ENCODE measurements at places on chromosomes 3 and 15.

- DNase-seq, result no peak
Observed at GRCh38 chr3:18207226-18207625, 217.9 kb downstream of the SATB1 start.

DNA sequence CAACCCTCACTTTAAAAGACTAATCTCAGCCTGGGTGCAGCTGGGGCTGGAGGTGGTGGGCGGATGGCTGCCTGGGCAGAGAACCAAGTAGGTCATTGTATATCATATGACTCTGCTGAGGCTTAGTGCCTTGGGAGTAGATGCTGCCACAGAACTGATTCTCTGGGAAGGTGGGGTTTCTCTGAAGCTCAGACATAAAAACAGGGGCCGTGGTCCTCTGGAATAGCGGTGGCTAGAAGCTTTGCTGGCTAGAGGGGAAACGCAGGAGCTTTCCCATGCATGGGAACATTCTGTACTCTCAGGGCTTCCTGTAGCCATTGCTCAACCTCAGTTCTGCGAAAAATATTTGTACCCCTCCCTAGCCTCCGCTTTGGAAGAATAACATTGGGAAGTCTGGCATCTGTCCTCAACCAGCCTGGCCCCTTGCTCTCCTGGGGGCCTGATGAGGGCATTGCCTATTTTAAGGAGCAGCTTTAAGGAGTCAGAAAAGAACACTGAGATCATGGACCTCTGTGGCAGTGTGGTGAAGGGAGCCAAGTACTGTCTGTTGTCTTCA, 14.7 kb downstream of the TIMP4 start:
- DNase-seq, result no peak

GRCh38 chr3:14306142-14306541, 96.3 kb upstream of the SLC6A6 start:
- no peak for DNase-seq

- no peak for DNase-seq
Observed at GRCh38 chr3:107985496-107985895, 105.3 kb downstream of the CD47 start.

DNA sequence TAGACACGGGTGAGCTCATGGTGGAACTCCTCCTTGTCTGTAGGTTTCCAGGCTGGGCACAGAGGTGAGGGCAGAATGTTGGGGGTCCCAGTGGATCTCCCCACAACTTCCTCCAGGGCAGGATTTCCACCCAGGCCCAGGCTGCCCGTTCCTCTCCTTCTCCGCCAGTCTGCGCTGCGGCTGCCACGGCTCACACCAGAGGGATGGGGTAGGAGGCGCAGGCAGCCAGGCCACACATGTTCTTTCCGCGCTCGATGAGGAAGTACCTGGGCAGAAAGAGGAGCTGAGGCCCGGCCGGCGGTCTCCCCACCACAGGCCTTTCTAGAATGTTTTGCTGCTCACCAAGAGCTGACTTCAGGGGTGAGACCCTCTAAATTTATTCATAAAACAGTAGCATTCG, 22.9 kb downstream of the CTSH start:
- DNase-seq, result no peak

GRCh38 chr3:27022096-27022761, 347.0 kb downstream of the NEK10 start:
- no peak for DNase-seq

- no peak for DNase-seq
Observed at GRCh38 chr3:139944256-139944910, 9.4 kb downstream of the CLSTN2 start.

GRCh38 chr3:72907731-72908620, 20.1 kb downstream of the GXYLT2 start:
- DNase-seq, result no peak

GRCh38 chr3:15476378-15476777, 45.1 kb downstream of the COLQ start:
- DNase-seq, result no peak

GRCh38 chr15:51619331-51620035, 3.1 kb downstream of the DMXL2 start:
- no peak for DNase-seq

DNA sequence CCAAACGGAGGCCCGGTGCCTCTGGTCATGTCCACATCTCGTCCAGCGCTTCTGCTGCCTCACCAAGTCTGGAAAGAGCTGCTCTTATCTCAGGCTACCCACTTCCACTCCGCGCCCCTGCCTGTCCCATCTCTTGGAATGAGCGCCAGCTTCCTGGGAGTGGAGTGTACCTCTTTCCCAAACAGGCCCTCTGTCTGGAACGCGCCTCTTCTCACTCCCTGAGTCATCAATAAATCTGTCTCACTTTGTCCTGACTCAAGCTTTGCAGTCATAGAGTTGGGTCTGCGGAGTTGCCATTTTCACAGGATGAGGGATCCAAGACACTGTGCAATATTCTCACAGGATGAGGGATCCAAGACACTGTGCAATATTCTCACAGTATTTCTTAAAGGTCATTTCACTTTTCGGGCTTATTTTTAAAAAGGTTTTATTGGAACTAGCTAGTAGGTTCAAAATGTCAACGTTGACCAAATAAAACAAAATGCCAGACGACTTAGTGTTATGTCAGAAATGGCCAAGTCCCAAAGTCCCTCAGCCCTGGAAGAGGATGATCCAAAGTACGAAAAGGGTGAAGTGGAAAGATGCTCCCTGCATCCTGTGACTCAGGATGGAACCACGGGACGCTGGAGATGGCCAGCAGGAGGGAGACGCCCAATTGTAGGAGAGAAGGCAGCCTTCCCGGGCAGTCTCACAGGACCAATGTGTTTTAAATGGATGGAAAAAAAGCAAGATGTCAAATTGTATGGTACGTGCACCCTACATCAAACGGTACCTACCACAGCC, 81.1 kb downstream of the CHSY1 start:
- no peak for DNase-seq

GRCh38 chr3:171373711-171374110, 86.5 kb downstream of the TNIK start:
- DNase-seq, result no peak

DNA sequence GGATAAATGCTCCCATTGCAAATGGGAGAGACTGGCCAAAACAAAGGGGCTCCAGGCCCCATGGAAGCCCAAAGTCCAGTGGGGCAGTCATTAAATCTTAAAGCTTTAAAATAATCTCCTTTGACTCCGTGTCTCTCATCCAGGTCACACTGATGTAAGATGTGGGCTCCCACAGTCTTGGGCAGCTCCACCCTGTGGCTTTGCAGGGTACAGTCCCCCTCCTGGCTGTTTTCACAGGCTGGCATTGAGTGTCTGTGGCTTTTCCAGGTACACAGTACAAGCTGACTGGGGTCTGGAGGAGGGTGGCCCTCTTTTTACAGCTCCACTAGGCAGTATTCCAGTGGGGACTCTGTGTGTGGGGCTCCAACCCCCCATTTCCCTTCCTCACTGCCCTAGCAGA, 45.9 kb downstream of the NIPA2 start:
- no peak for DNase-seq

DNA sequence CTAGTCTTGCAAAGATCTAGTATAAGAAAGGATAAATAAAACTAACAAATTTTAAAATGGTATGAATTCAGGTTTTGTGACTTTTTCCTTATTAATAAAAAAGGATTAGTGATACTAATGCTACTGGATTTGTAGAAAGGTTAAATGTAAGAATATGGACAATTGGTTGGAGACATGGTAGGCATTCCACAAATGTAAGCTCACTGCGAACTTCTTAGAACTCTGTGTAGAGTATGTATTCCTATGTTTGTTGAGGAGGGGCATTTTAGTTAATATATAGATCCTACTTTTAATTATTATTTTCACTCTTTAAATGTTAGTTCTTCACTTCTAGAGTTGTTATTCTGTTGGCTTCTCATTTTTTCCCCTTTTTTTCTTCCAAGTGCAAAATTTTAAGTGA, 414.3 kb downstream of the RBMS3 start:
- DNase-seq, result no peak

GRCh38 chr15:89768071-89768500, 8.0 kb upstream of the MESP2 start:
- DNase-seq, result no peak

- no peak for DNase-seq
Observed at GRCh38 chr3:193857996-193858395, 265.0 kb downstream of the OPA1 start.

GRCh38 chr15:40065166-40065565, 26.2 kb upstream of the SRP14 start:
- DNase-seq, result no peak

DNA sequence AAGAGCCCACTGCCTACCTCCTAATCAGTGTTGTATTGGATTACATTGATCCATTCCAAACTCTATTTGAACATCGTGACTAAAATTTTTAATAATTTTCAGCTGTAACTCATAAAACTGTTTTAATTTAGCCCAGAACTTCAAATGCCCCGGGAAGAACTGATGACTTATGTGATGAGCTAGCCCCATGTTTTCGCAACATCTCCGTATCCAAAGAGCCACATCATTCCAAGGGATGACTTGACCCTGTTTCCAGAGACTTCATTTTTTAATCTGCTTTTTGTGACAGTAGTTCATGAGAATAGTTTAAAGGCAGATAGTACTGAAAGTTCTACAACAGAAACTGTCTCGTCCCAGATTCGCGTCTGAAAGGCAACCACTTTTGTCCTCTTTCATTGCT, 97.4 kb downstream of the STAC start:
- DNase-seq, result no peak

DNA sequence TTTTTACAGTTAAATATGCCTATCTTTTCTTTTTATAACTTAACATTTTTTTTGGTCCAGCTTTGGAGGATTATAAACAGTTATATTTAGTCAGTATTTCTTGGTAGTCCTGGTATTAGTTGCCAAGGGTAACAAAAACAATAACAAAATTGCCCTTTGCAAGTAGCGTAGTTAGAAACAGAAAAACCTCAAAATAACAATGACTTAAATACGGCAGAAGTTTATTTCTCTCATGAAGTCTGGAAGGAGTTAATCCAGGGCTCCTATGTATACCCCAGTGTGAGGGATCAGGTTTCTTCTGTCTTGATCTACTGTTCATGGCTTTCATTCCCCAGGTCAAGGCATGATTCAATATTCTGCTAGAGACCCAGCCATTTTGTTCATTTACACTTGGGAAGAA, 14.1 kb upstream of the MYH15 start:
- DNase-seq, result no peak

GRCh38 chr15:96369825-96370621, 39.5 kb downstream of the NR2F2 start:
- no peak for DNase-seq

DNA sequence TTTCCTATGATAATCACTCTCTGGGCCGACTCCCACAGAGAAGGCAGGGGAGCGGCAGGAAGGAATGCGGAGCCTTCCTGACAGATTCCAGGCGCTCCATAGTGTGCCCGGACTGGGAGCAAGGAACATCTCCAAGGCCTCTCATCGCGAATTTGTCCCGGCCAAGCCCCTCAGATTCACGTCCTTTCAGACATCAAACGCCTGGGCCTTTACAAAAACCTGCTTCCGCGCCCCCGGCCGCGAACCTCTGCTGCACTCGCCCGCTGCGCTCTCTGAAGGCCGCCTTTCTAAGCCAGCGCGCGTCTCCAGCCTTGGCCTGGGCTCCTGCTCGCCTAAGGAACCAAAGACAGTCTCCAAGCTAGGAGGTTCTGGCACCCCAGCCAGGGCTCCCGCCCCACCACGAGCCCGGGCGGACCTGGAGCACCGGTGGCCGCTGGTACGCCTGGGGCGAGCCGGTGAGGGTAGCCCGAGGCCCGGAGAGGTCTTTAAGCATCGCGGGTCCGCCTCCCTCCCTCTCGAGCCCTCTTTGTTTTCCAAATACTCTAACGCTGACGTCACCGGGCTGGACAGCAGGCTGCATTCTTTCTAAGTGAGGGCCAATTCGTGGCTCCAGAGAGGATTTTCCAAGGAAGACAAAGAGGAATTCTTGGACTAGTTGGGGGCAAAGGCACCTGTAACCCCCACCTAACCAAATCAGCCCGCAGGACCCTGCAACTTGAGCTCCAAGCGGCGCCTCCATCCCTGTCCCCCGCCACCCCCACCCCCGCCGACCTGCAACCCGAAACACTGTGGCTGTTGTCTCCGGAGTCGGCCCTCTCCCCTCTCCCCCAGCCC, 759 bp downstream of the AMOTL2 start:
- peak; percentile 73 for DNase-seq

GRCh38 chr3:46719044-46719565, 1.4 kb upstream of the PRSS50 start:
- DNase-seq, result no peak

- DNase-seq, result no peak
Observed at GRCh38 chr15:50531766-50532165, 14.7 kb downstream of the USP50 start.

DNA sequence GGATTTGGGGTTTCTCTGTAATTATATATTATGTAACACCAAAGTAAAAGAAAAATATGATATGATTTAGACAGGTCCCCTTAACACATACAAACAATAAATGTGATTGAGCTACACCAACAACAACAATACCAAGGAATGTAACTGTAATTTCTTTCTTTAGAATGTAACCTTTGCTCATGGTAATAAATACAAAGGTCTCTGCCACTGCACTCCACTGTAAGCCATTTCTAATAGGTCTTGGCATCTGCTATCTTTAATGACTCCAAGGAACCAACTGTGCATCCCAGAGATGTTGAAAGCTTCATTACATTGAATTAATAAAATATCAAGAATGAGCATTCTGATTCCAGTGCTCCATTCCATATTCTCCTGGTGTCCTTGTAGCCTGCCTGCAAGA, 88.8 kb downstream of the PDZRN3 start:
- no peak for DNase-seq

- no peak for DNase-seq
Observed at GRCh38 chr3:175434561-175434960, 575.4 kb downstream of the NAALADL2 start.

DNA sequence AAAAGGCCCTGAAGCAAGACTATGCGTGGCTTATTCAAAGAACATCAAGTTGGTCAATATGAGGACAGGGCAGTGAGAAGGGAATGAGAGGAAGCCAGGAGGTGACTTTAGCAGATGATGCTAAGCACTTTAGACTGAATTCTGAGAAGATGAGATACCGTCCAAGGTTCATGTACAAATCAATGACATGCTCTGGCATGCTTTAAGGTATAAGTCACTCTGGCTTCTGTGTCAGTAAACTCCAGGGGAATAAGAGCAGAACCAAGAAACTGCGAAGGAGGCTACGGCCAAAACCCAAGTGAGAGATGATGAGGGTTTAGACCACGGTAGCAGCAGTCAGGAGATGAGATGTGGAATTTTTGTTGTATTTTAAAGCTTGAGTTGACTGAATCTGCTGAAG, 8.9 kb upstream of the CCDC50 start:
- DNase-seq, result no peak

DNA sequence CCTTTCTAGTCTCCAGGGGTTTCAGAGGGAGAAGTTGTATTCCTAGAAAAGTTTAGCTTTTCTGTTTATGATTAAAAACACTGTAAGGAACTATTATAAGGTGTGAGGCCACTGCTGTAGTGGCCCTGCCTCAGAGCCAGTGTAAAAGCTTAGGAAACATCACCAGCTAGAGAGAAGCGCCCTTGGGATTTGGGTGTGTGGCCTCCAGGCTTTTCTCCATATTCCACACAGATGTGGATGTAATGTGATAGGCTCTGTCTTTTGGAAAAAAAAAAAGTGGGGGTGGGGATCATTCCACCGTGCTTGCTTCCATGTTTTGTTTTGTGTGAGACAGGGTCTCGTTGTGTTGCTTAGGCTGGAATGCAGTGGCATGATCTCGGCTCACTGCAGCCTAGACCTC, 13.9 kb downstream of the SEC61A1 start:
- DNase-seq, result no peak

All from hypothalamus (tissue), 51 donors.